ENCODE measurements at places on chromosomes 6 and 20.

DNA sequence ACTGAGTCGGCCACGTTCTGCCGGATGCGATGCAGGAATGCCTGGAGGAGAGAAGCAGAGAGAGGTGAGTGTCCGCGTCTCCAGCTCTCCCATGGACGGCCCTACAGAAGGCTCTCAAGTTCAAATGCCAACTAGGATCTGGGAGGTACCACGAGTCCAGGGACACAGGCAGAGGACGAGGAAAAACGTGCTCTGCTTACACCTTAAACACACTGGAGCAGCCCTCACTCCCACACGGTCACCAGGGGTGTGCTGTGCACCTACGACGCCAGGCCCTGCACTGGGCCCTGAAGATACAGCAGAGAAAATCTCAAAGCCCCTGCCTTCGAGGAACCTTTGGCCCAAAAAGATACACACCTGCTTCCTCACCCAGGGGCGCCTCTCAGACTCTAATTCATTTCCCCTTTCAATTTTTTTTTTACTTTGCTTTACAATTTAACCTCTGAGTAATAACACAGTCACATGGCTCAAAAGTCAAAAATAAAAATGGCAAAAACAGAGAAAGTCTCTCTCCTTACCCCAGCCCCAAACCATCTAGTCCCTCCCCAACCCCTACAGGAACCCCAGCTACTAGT lies 79.9 kb downstream of the PREX1 start:
- no peak for DNase-seq

- DNase-seq, result no peak
Observed at GRCh38 chr6:165776691-165777090, 113.7 kb upstream of the PDE10A start.

- DNase-seq, result no peak
Observed at GRCh38 chr6:157528931-157529653, 148.1 kb downstream of the ZDHHC14 start.

DNA sequence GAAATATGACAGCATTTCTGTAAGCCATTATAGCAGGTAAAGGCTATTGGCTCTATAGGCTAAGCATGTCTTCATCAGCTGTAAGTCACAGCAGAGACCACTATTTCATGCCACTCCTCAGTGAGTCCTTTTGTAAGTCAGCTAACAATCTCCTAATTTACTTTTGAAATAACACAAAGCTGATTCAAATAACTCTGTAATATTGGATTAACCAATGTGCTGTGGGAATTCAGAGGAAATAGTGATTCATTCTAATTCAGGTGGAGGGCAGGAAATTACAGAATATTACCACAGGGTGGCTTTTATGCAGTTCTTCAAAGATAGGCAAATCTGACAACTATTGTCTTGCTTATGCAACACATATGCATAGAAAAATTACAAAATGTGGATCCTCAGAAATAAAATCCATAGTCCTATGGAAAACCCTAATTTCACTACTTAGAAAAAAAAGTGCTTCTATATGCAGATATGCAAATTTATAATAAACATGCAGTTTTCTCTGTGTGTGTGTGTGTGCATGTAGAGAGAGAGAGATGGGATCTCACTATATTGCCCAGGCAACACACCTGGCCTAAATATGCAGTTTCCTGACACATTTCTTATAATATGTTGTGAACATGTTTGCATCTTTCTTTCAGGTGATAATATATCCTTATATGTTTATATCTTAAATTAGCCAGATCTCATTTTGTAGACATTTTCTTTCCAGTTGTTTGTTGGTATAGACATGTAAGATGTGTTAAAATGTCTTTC lies 4.8 kb upstream of the SMIM28 start:
- DNase-seq, result no peak

DNA sequence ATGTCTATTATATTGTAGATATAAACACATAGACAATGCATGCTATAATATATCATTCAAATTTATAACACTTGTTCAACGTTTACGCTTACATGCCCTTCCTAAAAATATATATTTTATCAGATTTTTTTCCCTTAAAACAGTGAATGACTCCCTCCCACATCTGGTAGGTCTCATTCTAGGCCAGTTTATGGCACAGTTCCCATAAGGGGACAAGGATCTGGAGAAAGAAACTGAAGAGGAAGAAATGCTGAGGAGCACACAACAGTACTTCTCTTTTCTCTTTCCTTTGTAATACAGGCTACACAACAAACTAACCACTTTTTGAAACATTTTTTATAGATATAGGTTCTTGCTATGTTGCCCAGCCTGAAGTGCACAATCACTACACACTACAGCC lies 48.6 kb upstream of the RCAN2 start:
- DNase-seq, result no peak

- peak; percentile 72 for DNase-seq
Observed at GRCh38 chr6:35810971-35811698, 6.0 kb downstream of the LHFPL5 start.

DNA sequence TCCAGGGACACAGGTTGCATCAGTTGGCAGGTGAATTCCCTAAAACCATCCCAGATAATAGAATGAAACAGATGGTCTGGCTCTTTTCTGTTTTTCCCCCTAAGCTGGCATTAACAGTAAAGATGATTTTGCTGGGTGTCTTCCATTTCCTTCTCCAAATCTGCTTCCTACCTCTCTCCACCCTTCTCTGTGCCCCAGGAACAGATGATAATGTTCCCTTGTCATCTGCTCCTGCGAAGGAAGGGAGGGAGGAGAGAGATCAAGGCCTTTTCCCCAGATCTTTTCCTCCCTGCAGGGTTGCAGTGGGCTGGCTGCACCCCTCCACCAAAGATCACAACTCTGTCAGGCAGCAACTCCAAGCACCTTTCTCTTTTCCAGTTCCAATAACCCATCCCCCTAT lies 156.5 kb upstream of the PRDM1 start:
- no peak for DNase-seq

DNA sequence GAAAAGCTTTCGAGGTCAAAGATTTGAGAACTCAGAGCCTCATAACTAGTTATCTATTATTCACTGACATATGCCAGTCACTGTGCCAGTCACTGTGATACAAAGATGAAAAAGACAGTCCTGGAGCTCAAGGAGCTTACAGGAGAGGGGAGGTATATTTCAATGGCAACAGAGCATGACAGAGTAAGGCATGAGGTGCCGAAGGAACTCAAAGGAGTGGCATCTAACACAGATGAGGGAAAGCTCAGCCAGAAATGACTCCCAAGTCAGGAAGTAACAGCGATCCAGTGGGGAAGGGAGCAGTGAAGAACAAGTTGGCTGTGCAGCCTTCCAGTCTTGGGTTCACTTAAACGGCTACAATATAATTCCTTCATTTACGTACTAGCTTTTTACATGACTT lies 46.6 kb downstream of the DTNBP1 start:
- DNase-seq, result no peak

- DNase-seq, result no peak
Observed at GRCh38 chr6:140217283-140217682, 842.8 kb upstream of the CITED2 start.

DNA sequence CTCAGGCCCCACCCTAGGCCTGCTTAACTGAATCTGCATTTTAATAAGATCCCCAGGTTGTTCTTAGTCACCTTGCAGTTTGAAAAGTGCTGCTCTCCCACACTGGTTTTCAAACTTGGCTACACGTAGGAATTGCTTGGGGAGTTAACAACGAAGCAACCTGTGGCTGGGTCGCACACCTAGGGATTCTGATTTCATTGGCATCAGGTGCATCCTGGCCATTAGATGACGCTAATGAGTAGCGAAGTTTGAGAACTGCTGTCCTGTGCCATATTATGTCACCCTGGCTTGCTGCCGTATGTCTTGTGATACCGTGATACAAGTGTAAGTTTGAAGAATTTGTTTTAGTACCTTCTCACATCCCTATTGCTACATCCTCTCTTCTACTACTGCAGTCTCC lies 28.2 kb upstream of the FUCA2 start:
- DNase-seq, result no peak

DNA sequence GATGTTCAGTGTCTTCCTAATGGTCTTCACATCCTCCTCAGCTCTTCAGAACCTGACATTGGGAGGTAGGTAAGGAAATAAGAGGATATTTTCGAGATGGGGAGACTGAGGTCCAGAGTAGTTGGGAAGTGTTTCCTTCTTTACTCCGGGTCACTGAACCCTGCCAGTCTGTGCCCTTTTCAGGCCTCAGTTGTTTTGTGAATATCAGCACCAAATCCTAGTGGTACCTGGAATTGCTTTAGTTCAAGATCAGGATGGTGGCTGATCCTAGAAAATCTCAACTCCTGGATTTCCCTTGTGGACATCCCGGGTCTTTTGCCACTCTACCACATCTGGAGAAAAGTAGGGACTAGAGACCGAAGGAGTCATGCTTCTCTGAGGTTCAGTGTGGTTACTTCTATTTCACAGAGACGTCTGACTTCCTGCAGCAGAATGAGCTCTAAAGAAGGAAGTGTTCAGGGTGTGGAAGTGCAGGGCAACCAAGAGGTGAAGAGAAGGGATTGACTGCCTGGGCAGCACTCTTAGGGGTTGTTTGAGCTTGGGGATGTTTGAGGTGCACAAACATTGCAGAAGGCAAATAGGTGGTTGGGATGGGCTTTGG lies 995 bp downstream of the STK4 start:
- DNase-seq, result no peak

- no peak for DNase-seq
Observed at GRCh38 chr6:156691018-156691417, 86.2 kb upstream of the ARID1B start.

- no peak for DNase-seq
Observed at GRCh38 chr6:46933751-46934150, 12.0 kb upstream of the ADGRF5 start.

- no peak for DNase-seq
Observed at GRCh38 chr20:33936656-33937055, 57.1 kb upstream of the RALY start.

DNA sequence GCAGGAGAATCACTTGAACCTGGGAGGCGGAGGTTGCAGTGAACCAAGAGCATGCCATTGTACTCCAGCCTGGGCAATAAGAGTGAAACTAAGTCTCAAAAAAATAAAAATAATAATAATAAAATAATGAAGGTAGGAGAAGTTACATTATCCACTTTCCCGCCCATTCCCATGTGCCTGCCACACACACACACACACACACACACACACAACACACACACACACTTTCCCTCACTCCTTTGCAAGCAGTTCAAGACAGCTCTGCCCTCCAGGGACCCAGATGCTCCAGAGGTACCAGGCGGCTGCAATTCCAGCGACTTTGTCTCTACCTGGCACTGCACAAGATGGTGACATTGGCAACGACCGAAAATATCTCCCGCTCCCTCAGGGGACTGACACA lies 224.8 kb upstream of the JARID2 start:
- no peak for DNase-seq

GRCh38 chr6:107703606-107704005 lies 120.5 kb downstream of the SCML4 start:
- no peak for DNase-seq

DNA sequence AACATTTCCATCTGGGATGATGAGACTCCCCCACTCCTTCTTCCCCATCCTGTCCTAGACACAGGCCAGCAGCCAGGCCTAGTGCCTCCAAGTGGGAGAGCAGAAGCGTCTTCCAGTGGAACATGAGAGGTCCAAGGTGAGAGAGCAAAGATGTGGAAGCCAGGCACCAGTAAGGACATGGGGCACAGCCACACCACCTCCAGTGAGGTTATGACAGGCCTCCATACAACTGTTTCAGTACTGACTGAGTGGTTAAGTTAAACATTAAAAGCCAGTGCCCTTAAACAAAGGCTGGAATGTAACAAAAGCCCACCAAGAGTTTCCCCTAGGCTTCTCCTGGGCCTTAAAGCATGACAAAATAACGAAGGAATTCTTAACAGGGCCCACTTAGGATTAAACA lies 5.3 kb downstream of the ZBTB24 start:
- no peak for DNase-seq

DNA sequence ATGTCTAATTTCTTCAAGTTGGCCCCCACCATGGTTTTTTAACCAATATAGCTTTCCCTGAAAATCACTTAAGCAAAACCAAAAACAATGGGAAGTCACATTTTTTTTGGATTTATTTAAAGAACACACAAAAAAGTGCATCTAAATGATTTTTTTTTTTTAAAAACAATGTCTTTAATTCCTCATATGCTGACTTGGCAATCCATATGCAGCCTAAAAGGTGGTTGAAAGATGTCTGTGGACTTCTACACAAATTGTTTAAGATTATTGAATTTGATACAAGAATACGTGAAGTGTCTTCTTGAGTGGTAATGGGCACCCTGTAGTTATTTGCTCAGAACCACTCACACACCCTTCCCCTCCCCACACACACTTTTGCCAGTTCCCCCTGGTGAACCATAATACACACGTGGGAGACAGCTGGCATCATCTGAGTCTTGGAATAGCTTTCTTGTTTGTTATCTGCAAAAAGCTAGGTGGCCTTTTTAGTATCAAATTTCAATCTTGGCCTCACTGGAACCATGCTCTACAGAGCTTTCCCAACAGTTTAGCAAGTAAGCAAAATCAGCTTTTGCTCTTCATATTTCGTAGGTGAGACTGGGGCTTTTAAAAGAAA lies 60.9 kb upstream of the TULP1 start:
- DNase-seq, result no peak

- no peak for DNase-seq
Observed at GRCh38 chr6:88650029-88650619, 313.3 kb downstream of the RNGTT start.

DNA sequence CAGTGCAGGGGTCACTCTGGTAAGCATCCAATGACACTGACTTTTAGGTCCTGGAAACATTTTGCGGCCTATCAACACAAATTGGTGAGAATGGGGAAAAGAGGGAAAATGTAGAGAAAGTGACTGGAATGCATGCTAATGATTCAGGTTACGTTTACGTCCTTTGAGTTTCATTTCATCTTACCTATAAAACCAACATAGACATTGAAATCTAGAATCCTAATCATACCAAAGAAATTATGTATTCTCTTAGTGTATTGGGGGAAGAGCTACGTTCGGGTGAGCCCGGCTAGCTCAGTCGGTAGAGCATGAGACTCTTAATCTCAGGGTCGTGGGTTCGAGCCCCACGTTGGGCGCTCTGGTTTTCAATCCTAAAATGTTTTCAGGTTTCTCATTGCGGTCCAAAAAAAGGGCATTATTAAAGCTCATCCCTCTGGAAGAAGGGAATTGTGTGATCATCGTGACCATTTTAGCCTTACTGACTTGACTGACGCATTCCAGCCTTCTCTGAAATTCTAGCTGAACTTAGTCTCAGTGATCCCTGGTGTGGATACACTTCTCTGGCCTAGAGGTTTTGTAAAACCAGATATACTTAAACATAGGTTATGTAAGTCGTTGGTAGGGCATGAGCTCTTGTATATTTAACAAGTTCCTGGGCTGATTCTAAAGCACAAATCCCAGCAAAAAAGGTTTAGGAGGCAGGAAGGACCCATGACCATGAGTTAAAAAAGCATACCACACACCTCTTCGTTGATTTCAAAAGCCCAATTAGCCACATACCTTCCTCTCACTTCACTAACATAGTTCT lies 18.3 kb downstream of the HMGN4 start:
- peak; percentile 98 for DNase-seq

- DNase-seq, result no peak
Observed at GRCh38 chr20:4545526-4545925, 176.2 kb upstream of the PRND start.

- DNase-seq, result no peak
Observed at GRCh38 chr6:31122791-31123706, 2.8 kb upstream of the CDSN start.

- no peak for DNase-seq
Observed at GRCh38 chr20:47956268-47956995, 171.2 kb upstream of the SULF2 start.
